Smooth muscle cell of trachea (primary cell): ENCODE measurements at places on chromosomes 5 and 9. TPM values are rescaled to one million over a fixed set of nuclear protein-coding genes. Genes with fewer than 3 reads are reported as not detected.

Gene FCHO2
- 11.5 and 19.4 TPM in 2 replicates for total RNA-seq

Gene IFNA10
- total RNA-seq, result not detected in 2 replicates

Gene OCLN
- 1.0 and 2.2 TPM in 2 replicates for total RNA-seq

Gene FRMD3
- total RNA-seq, result 0.44 and 1.2 TPM in 2 replicates

Gene UNC5A
- not detected in 2 replicates for total RNA-seq

Gene EXOSC3
- total RNA-seq, result 31.3 and 33.4 TPM in 2 replicates

Gene PFN3
- not detected in 2 replicates for total RNA-seq

Gene TMEM161B
- 12.1 and 18.8 TPM in 2 replicates for total RNA-seq
